ENCODE measurements at places on chromosomes 3 and 15.

GRCh38 chr15:59300618-59301139 is 72.0 kb downstream of the MYO1E start:
- no peak for DNase-seq

GRCh38 chr15:85305050-85305449 is 75.4 kb upstream of the AKAP13 start:
- no peak for DNase-seq

DNA sequence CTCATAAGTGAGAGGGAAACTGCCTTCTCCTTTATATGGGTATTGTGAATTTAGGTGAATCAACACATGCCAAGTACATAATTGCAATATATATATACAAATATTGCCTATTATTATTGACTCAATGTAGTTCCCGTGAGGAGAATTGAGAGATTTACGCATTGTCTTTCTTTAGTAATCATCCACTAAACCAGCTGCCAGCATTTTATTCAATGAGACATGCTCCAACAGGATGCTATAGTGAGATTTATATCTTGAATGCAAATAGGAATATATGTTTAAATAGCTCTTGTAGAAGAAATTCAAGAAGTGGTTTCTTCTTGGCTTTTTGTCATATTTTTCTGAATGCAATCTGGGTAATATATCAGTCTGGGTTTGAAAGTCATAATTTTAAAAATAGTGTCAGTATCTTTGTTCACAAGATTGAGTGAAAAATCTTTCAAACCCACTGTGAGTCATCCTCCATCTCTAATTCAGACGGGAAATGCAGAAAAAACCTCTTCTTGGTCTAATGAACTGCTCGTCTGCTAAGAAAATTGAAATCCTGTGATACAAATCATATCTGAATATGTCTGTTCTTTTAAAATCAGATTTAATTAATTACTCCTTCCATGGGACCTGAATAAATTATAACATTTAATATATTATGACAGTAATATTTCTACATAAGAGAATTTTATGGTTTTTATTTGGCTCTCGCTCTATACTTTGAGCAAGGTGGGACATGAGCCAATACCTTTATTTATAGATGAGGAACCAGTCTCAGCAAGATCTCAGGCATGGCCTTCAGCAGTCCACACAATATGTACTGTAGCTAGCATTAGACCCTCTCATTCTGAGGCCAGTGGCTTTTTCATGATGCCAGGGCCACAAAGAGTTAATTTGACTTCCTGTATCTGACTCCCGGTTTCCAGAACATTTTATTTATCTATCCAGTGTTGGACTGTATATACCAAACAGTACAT is 516.0 kb downstream of the GABRG3 start:
- DNase-seq, result no peak

- DNase-seq, result no peak
Observed at GRCh38 chr3:40780291-40780924, 255.6 kb downstream of the ZNF621 start.

DNA sequence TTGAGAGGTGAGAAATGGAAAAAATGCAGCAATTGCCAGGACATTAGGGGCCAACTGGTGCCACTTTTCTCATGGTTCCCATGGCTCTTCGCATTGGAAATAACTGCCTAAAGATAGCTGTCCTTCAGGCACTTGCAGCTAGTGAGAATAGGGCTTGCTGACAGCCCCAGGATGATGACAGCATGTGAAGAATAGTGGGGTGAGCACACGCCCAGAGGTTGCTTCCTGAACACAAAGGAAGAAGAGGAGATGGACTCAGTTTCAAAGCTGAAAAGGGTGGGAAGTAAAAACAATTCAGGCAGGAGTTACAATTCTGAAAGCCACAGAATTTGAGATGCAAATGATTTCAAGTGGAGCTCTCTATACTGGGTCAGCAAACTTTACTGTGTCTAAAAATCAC is 45.6 kb downstream of the TNFAIP8L3 start:
- DNase-seq, result no peak

GRCh38 chr3:186630950-186631641 is 9.1 kb upstream of the FETUB start:
- DNase-seq, result no peak
